ENCODE measurements at places on chromosomes 12 and 14.

DNA sequence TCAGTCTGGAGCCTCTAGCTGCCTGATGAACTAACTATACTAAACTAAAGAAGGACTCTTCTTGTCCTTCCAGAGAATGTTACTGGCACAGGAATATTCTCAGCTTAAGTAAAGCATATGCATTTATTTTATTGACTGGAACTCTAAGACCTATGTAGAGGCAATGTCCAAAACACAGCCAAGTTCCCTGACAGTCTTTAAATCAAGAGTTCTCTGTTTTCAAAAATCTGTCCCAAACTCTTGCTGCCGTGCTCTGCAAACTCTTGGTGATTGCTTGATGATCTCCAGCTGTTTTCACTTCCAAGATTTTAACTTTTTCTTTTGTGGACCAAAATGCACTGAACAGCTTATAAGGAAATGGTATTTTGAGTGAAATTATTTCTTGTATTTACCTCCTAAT is 67.5 kb upstream of the DAAM1 start:
- no peak for DNase-seq

DNA sequence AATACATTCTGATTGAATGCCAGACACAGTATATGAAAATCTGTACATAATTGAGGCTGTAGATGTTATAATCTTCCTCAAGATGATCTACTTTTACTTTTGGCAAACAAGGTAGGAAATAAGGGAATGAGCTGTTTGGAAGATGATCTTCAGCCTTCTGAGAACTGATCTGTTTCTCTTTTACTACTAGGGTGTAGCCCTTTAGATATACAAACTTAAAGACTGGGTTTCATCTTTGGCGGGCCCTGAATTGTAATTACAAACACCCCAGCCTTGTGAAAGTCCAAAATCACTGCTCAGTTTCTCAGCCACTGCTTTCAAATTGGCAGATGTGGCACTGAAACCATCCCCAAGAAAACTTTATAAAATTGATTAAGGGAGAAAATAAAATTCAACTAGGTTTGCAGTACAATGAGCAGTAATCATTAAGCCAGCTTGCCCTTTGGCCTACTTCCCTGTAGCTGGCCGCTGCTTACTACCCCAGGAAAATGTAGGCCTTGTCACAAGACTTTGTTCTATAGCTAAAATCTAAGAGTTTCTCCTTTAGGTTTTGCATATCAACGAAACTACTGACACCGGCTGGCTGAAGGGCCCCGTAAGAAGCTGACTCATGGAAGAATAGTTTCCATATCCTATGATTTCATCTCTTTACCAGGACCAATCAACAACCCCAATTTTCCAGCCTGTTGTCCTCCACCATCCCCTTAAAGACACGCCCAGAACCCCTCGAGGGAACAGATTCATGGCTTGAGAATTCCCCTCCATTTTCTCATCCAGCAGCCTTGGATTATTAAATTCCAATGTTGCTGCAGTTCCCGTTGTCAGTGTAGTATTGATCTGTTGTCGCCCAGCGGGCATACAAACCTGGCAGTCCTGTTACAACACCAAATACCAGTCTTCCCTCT is 210.8 kb downstream of the PCNX1 start:
- DNase-seq = no peak

GRCh38 chr12:122230798-122231197 is 4.9 kb upstream of the DIABLO start:
- no peak for DNase-seq

GRCh38 chr12:1848745-1849144 is 28.4 kb downstream of the LRTM2 start:
- no peak for DNase-seq

- DNase-seq = no peak
Observed at GRCh38 chr14:99521176-99522024, 40.2 kb downstream of the CCNK start.

DNA sequence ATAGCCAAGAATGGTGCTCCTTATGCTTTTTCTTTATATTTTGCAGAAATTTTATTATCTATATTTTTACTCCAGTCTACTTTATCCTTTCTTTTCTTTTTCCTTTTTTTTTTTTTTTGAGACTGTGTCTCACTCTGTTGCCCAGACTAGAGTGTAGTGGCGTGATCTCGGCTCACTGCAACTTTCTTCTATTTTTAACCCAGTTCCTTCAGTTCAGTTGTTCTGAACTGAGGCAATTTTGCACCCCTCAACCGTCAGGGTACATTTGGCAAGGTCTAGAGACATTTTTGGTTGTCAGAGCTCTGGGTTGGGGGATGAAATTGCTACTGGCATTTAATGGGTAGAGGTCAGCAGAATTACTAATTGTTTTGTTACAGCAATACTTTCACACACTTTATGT is 75.7 kb downstream of the DIP2B start:
- DNase-seq = no peak

DNA sequence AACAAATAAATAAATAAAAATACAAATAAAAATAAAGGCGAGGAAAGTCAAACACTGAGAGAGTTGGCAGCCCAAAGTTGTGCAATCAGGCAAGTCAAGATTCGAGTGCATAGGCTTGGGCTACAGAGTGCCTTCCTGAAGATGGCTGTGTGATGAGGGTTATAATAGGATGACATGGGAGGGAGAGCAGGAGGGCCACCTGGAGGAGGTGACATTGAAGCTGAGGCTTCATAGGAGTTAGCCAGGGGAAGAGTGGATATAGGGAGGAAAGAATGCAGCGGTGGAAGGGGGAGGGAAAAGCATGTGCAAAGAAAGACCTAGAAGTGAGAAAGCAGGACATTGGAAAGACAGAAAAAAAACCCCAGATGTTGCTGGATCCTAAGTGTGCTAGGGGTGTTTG is 53.1 kb downstream of the YEATS4 start:
- DNase-seq = no peak

- DNase-seq = no peak
Observed at GRCh38 chr14:39666386-39666785, 234.2 kb upstream of the FBXO33 start.

GRCh38 chr14:104249706-104250105 is 111.3 kb downstream of the KIF26A start:
- DNase-seq = no peak

GRCh38 chr14:104956290-104956890 is 21.8 kb downstream of the AHNAK2 start:
- no peak for DNase-seq
